ENCODE measurements at places on chromosomes 11 and 22. TPM values are rescaled to one million over a fixed set of nuclear protein-coding genes. Genes with fewer than 3 reads are reported as not detected.

DNA sequence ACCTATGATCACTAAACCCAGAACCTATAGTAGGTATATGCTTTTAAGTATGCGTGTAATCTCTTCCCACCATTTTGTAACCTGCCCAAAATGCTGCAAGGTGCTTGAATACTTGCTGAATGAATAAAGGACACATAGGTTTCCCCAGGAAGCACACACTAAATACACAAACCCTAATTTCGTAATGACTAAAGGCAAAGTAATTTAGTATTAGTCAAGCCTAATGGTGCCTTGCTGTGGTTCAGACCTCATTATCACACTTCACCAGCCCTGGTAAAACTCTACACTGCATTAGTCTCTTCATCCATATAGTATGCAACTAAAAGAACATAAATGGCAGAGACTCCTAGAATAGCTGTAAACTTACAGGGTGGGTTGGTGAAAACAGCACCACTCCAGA is 289.0 kb upstream of the PITPNB start:
- no peak for DNase-seq

GRCh38 chr11:92702037-92702804 is 267.2 kb upstream of the MTNR1B start:
- DNase-seq: no peak

DNA sequence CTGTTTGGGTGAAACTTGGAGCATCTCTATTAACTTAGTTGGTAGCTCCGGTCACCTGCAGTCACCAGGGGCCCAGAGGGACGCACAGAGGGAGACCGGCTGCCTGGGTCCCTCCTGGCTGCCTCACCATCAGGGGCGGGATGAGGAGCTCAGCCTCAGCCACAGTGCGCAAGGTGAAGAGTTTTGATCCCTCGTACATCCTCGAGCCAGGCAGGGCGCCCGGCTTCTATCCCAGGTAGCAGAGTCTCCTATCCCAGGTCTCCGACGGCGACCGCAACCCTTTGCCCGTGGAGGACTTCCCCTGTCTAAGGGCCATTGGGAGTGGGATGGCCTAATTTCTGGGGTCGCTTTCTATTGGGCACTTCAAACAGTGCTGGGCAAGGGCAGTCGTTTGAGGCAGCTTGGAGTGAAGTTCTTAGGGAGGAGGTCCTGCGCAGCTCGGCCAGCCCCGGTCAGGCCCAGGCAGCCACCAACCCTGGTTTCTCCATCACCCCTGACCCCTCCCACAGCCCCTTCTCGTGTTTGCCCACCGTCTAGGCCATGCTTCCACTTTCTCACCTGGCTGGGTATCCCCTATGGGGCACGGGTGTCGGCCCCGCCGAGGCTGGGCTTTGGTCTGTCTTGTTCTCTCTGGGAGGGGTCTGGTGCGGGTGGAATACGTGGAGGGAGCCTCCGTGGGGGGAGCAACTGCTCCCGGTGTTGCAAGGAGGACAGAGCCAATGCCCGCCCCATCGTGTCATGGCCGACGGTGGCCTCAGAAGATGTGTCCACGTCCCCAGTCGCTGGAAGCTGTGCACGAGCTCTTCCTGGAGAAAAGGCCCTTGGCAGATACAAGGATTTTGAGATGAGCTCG is 3.6 kb upstream of the MRGPRG start:
- DNase-seq: no peak

DNA sequence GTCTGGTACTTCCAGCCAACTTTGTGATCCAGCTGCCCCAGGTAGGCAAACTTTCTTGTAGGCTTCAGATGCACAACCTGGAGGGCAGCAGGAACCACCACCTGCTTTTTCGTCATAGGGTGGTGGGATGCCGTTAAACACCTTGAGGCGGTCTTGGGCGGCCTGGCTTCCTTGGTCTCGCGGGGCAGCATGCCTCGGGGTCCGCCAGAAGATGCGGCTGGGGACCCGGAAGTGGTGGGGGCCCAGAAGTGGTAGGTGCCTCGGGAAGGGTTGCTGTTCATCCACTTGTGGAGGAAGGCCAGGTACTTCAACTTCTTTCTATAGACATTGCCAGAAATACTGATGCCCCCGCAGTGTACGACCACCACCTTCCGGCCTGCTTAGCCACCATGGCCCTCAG is 13.3 kb downstream of the DUSP18 start:
- no peak for DNase-seq

DNA sequence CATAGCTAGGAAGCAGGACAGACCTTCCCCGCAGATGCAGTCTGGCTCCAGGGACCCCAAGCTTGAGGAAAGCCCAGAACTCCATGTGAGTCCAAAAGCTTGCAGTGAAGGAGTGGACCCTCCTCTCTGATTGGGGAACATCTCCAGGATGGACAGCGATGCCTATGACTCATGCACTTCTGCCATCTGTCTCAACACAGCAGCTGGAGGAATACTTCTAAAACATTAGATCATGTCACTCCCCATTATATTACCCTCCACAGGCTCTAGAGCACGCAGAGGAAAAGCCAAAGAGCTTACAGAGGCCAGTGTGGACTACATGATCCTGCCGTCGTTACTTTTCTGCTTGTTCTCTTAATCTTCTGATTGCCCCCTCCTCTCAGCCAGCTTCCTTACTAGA is 605.7 kb downstream of the INSC start:
- no peak for DNase-seq

DNA sequence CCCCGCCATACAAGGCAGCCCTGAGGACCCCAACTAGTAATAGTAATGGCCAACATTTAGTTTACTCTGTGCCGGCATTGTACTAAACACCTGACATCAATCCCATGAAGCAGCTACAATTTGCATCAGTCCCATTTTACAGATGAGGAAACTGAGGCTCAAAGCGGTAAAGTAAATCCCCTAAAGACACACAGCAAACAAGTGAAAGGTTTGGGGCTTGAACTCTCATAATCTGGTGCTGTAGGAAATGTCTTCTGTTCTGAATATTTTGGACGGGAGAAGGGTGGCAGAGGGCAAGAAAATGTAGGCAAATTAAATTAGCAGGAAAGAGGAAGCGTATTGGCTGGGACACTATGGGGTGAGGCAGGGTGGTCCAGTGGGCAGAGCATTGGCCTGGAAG is 160.3 kb upstream of the SYT13 start:
- DNase-seq: no peak

- DNase-seq: no peak
Measured at GRCh38 chr11:43367382-43368178, 8.9 kb downstream of the TTC17 start.

Gene CARNS1
- 18.0 TPM for total RNA-seq

Gene LAYN
- total RNA-seq: 3.8 TPM

Gene ANO9
- total RNA-seq: 1.3 TPM

Gene CLCF1
- 0.89 TPM for total RNA-seq

Gene CAT
- total RNA-seq: 150 TPM

Gene JAML
- 4.5 TPM for total RNA-seq

Gene DHCR7
- 41.3 TPM for total RNA-seq

Data from left ventricle myocardium superior (tissue), 1 donor.